Activated CD8-positive, alpha-beta memory T cell treated with anti-CD3 and anti-CD28 coated beads for 4 hours (primary cell): ENCODE measurements at places on chromosomes 3 and 15.

DNA sequence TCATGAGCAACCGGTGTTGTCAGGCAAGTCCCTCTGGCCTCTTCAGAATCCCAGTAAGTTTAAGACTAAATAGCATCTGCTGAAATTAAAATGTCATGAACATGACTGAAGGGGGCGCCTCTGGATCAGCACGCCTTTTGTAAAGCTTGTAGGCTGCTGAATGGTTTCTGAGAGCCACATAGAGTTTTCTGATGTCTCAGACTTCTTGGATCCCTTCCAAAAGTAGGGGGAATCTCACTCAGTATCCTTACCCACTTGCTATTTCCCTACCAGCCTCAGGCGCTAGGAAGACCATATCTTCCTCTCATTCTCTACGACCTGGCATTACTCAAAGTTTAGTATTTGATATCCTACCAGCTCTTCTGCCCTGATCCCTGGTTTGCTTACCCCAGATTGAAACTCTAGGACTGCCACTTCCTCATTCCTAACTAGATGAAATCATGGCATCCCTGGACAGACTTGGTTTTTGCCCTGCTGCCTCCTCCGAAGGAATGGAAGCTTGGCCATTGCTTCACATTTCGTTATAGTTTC is 62.7 kb upstream of the CD47 start:
- peak; percentile 10 for DNase-seq

DNA sequence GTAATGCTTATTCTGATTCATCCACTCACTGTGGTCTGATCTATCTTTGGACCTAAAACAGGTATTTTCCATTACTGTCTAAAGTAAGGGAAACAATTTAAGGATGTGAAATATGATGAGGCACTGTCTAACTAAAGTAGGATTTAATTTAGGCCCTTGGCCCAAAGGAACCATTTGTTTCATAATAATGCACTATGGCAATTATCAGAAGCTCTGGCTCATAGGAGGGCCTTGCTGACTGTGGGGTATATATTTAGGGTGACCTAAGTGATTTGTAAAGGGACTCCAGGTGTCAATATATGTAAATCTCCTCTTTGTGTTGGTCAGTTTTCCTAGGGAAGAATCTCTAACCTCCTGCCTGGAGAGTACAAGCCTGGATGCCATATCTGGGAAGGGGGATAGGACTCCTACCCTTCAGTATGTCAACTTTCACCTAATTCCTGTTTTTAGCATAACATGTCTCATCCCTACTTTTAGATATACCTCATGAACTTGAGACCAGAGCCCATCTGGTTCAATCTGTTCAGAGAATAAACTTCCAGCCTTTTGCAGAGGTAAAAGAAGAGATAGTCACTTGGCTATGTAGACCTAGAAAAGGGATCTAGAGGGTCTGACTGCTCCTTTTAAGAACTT is 20.1 kb downstream of the DET1 start:
- DNase-seq = no peak

GRCh38 chr3:39272191-39272590 is 7.6 kb downstream of the CX3CR1 start:
- DNase-seq = no peak

- no peak for DNase-seq
These were observed 35.3 kb upstream of the MRPS22 start for GRCh38 chr3:139308560-139308959.

DNA sequence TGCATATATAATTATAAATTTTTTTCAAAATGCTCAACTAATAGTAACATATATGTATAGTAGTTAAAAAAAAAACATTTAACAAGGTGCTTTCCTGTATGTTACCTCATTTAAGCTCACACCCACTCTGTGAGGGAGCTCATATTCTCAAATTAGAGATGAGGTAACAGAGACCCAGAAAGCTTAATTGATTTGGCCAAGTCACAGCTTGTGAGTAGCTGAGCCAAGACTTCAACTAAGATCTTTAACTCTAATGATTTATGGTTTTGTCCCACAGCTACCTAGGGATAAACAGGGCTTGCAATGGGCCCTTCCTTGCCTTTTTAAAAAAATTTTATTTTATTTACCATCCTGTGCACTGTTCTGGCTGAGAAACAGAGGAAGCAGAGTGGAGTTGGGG is 230.0 kb upstream of the GOLIM4 start:
- DNase-seq = no peak

GRCh38 chr3:139441656-139442055 is 34.7 kb downstream of the RBP2 start:
- no peak for DNase-seq

GRCh38 chr15:88090481-88091011 is 166.0 kb downstream of the NTRK3 start:
- DNase-seq = no peak

- DNase-seq = no peak
These were observed 82.5 kb downstream of the ECT2 start for GRCh38 chr3:172832983-172833382.

DNA sequence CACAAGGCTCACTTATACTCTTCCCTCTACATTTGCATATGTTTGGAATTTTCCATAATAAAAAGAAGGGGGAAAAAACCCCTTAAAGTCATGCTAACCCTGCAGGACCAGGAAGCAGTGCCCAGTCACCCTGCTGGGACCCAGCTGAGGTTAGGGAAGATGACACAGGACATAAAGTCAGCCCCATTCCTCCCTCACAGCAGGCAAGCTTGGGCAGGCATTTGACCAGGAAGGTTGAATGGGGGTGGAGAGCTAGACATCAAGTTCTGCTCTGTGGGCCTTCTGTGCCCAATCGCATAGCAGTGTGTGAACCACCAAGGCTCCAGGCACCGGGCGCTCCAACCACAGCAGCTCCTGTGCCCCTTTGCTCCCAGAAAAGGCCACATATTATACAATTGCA is 7.1 kb upstream of the HDAC11 start:
- DNase-seq = no peak

DNA sequence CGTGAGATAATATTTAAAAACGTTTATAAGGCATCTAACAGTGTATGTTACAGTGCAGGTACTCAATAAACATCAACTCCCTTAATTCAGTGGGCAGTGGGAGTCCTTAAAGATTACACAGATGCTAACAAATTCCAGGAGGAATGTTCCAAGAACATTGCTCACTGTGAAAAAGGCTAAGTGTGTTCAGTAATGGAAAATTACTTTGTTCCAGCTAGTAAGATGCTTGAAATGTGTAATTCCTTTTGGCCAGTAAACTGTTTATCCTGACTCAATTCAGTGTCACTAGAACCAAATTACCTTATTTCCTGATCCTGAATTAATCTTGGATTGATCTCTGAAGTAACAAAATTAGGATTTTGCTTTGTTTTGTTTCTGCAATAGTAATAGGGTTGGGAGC is 54.2 kb upstream of the SEMA6D start:
- DNase-seq = no peak

GRCh38 chr3:107098864-107099263 is 278.4 kb upstream of the CCDC54 start:
- no peak for DNase-seq
